Fibroblast of skin of scalp (primary cell): ENCODE measurements at places on chromosomes 3 and 15.

DNA sequence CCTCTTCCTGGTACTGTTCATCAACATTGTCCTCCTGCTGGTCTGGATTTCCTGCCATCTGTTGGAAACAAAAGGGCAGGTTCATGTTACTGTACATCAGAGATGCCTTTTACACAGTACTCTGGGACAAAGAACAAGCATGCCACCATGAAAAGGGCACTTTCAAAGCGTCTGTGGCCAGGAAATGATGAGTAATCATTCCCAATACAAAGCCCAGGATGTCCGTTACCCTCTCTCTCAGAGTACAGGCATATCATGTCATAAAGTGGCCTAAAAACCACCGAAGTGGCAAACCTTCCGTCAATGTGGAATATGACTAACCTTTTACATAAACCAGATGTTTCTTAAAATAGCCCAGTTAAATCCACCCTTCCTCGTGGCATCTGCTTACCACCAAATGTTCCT is 71.2 kb downstream of the GOLIM4 start:
- DNase-seq, result peak; percentile 65

DNA sequence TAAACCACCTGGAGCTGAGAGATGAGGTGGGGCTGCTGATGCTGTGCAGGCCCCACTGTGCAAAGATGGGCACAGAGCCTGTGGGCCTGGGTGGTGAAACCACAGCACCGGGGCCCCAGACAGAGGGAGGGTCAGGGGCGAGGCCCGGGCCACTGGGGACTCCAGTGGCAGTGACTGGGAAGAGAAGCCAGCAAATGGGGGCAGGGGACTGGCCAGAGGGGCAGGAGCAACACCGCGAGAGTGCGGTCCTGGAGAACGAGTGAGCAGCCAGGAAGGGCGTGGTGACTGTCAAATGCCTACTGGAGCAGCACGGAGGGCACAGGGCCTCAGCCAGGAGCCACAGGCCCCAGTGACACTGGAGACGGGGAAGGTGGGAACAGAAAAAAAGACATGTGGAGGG is 39.8 kb downstream of the HCN4 start:
- no peak for DNase-seq

DNA sequence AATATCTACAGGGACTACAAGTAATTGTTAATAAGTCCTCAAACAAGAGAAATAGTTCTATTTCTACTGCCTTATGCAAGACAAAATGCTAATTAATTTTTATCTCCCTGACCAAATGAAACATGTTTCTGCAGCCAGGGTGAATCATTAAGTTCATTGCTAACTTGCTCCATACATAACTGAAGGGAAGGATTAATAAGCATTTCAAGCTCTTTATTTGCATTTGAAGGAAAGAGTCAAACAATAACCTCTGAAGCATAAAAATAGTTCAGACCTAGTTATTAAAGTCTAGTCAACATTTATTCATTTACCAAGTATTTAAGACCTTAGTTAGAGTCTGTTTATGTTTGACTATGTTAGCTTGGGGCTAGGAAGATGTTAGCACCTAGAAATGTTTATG is 120.0 kb downstream of the ATP1B3 start:
- DNase-seq, result no peak

GRCh38 chr3:97827741-97828471 is 6.1 kb downstream of the CRYBG3 start:
- no peak for DNase-seq

GRCh38 chr15:34436956-34437442 is 609 bp downstream of the GOLGA8A start:
- DNase-seq, result peak; percentile 40

DNA sequence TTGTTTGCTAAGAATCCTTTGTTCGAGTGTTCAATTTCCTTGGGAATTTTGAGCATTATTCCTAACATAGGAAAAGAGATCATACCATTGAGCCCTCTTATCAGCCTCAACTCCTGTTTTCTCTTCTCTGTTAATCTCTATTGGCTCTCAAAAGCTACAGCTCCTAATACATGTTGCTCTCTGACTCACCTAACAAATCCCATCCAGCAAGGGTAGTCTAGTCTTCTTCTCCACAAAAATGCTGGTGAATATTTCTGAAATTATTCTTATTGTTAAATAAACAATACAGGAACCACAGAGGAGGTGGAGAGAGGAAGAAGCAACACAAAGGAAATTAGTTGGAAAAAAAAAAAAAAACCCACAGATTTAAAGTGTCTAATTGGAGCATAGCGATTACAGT is 325.8 kb upstream of the NAALADL2 start:
- DNase-seq, result peak; percentile 83

DNA sequence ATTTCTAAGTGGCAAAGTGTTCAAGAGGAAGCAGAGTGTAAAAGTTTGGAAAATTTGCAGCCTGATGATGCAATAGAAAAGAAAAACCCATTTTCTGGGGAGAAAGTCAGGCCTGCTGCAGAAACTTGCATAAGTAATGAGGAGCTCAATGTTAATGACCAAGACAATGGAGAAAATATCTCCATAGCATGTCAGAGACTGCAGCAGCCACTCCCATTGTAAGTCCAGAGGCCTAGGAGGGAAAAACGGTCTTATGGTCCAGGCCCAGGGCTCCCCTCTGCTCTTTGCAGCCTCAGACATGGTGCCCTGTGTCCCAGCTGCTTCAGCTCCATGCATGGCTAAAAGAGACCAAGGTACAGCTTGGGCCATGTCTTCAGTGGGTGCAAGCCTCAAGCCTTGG is 96.6 kb upstream of the GMNC start:
- no peak for DNase-seq

GRCh38 chr15:54374184-54374952 is 396.1 kb downstream of the UNC13C start:
- no peak for DNase-seq

GRCh38 chr15:84799511-84800187 is 17.5 kb upstream of the ALPK3 start:
- no peak for DNase-seq

GRCh38 chr15:60572541-60573421 is 93.8 kb upstream of the ICE2 start:
- DNase-seq, result no peak

GRCh38 chr3:150545419-150546225 is 674 bp downstream of the SERP1 start:
- peak; percentile 12 for DNase-seq

- DNase-seq, result no peak
Observed at GRCh38 chr3:10238345-10239183, 9.7 kb upstream of the TATDN2 start.

GRCh38 chr3:11591391-11592282 is 52.1 kb downstream of the VGLL4 start:
- DNase-seq, result peak; percentile 60

DNA sequence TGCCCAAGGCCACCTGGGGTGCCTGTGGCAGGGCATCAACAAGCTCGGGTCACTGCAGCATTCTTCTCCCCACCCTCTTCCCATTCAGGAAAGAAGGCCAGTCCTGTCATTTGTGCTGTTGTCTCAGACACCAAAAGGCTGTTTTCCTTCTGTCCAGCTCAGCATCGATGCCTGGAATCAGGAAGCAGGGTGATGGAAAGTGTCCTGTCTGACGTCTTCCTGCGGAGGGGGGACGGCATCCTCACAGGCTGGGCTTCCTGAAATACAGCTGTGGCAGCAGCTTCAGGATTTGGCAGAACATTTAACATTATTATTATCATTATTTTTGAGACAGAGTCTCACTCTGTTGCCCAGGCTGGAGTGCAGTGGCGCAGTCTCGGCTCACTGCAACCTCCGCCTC is 33.0 kb upstream of the ANKDD1A start:
- no peak for DNase-seq

GRCh38 chr3:148232389-148232788 is 465.3 kb upstream of the AGTR1 start:
- no peak for DNase-seq

DNA sequence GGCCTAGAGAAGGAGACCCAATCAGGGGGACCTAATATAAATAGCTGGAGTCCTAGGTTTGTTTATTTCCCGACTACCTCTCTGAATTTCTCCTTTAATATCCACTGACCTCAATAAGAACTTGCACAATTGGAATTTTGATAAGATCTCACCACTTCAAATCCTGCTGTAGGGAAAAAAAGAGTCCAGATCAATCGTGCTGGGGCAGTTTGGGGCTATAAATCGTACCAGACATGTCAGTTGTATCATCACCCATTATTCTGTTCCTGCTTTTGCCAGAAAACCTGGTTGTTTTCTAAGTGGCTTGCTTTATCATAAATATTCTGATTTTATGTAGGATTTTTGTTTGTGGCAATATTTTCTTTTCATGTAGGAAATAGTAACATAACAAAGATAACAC is 281.3 kb downstream of the DIPK2A start:
- no peak for DNase-seq

DNA sequence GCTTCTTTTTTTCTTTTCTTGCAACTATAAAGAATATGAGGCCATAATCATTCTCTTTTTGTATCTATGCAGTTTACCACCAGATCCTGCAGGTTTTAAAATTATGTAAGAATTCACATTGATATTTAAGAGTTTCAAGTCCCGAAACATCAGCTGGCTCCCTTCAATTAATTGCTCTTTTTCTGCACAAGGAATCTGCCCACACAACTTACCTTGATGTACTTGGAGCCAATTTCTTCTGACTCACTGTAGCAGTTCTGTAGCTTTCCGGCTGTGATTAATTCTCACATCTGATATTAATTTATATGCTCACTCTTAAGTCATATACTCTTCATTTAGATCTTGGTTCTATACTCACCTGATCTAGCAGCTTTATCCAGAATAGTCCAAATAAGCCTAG is 781.8 kb downstream of the CADM2 start:
- no peak for DNase-seq

- DNase-seq, result no peak
Observed at GRCh38 chr3:149815728-149816127, 2.7 kb downstream of the RNF13 start.

DNA sequence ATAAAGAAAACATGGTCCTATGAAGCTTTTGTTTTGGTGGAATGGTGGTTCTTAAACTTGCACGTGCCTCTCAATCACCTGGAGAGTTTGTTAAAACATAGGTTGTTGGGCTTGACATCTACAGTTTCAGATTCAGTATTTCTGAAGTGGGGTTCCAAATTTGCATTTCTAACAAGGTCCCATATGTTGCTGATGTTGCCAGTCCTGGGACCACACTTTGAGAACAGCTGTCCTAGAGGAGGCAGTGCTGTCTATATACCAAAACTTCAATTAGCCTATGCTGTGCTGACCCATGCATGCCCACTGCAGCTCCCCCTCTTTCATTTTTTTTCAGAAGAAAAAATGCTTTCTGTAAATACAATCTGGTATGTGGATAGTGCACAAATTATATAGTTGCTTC is 31.3 kb downstream of the ALCAM start:
- DNase-seq, result no peak

DNA sequence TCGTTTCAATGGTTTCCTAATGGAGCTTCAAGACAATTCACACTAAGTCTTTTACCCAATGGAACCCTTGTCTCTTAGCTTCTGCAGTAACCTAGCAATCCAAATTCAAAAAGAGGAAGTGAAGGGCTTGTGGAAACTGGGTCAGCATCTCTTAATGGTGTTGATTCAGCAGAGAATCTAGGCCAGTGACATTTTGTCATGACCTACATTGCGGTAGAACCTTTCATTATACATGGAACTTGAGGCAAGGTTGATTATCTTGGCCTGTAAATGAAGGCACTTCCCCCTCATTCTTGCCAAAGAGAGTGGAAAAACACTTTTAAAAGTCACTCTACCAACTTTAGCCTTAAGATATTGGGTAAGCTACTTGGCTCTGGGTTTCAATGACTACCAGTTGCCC is 42.8 kb downstream of the C2CD4B start:
- DNase-seq, result no peak

DNA sequence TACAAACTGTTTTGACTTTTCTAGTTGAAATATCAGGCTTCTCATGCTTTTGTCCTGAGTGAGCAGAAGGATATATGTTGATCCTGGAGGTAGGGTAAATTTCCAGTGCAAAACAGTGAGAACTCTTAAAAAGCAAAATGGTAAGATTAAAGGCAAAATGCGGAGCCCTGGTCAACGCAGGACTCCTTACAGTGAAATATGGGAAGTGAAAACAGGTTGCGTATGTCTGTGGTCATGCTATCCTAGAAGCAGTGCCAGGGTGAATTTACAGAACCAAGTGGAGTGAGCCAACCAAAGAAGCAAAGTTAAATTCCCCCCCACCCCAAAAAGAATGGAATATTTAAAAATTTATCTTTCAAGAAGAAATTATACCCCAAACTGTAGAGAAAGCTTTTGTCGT is 256.4 kb downstream of the NR2F2 start:
- no peak for DNase-seq

GRCh38 chr15:96560246-96560895 is 229.9 kb downstream of the NR2F2 start:
- no peak for DNase-seq

- no peak for DNase-seq
Observed at GRCh38 chr15:62505762-62506161, 340.7 kb upstream of the C2CD4B start.

DNA sequence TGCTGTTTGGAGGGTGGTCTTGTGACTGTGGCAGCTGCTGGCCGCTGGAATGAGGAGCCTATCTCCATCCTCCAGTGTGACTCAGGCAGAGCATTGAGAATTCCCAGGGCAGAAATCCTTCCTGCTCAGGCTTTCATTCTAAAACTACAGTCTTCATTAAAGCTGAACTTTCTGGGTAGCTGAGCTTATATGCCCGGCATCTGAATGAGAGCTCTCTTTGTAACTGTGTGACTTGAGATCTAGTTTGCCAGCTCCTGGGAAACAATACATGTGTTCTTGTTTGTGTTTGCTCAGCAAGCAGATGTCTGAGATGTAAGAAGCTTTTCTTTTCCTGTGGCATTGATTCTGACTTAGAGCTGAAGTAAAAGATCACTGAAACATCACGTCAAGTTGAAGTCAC is 22.4 kb downstream of the RLBP1 start:
- peak; percentile 18 for DNase-seq

- peak; percentile 57 for DNase-seq
Observed at GRCh38 chr3:115792206-115792955, 169.1 kb downstream of the GAP43 start.

- DNase-seq, result no peak
Observed at GRCh38 chr3:23550402-23550801, 255.4 kb upstream of the UBE2E1 start.

DNA sequence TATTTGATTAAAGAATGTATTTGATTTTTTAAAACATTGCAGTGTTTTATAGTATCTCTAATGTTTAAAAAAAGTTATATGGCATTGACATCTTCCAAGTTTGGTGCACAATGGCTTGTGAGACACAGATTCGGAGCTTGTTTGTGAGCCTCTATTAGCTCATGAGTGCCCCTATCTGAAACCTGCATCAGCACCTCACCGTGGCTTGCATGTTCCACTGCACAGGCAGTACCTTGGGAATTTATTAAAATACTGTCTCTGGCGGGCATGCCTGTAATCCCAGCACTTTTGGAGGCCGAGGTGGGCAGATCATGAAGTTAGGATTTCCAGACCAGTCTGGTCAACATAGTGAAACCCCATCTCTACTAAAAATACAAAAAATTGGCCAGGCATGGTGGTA is 6.8 kb upstream of the RTP2 start:
- no peak for DNase-seq

DNA sequence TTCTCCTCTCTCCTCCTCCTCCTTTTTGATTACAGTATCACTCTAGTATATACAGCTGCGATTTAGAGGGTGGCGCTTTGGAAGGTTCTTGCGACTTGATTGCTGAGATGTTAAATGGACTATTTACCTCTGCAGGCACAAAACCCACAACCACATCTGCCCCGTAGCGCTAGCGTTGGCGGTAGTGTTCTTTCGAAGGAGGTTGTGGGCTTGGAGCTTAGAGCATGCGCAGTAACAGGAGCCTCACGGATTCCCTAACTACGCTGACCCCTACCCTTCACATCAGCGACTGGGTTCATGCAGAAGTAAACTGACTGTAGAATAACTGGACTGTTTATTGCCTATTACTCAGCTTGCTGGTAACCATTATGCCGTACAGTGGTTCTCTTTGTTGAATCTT is 58.0 kb downstream of the CGGBP1 start:
- no peak for DNase-seq
